ENCODE measurements at places on chromosomes 2 and 18. TPM values are rescaled to one million over a fixed set of nuclear protein-coding genes. Genes with fewer than 3 reads are reported as not detected.

GRCh38 chr2:197170208-197170607 is 140.4 kb downstream of the ANKRD44 start:
- DNase-seq = no peak

DNA sequence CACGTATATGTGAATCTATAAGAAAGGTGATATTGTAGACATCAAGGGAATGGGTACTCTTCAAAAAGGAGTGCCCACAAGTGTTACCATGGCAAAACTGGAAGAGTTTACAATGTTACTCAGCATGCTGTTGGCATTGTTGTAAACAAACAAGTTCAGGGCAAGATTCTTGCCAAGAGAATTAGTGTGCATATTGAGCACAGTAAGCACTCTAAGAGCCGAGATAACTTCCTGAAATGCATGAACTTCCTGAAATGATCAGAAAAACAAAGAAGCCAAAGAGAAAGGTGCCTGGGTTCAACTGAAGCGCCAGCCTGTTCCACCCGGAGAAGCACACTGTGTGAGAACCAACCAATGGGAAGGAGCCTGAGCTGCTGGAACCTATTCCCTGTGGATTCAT is 101.0 kb downstream of the HS6ST1 start:
- no peak for DNase-seq

GRCh38 chr18:51988277-51988676 is 351.7 kb upstream of the DCC start:
- DNase-seq = no peak

- no peak for DNase-seq
Observed at GRCh38 chr2:147223553-147224060, 621.2 kb upstream of the ACVR2A start.

GRCh38 chr2:23485261-23485660 is 100.3 kb downstream of the KLHL29 start:
- DNase-seq = no peak

- DNase-seq = no peak
Observed at GRCh38 chr2:119384971-119385370, 18.2 kb downstream of the DBI start.

DNA sequence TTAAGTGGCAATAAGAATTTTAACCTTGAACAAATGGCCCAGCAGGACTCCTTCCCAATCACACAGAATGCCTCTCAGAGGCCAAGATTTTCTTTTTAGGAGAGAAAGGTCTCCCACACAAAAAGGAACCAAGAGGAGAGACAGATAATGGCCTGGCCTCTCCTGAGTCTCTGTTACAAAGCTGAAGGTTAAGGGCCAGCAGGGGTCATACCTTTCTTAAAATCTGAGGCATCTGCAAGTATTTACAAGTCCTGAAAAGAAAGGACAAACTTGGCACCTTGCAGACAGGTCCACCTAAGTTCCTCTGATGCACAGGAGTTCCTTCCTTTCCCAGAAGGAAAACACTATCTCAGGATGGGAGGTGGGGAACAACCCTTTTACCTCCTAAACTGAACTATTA is 142.3 kb downstream of the TMEM163 start:
- no peak for DNase-seq

- peak; percentile 22 for DNase-seq
Observed at GRCh38 chr2:71299507-71299906, 32.1 kb upstream of the ZNF638 start.

GRCh38 chr2:122469147-122469546 is 713.7 kb downstream of the TSN start:
- DNase-seq = no peak

DNA sequence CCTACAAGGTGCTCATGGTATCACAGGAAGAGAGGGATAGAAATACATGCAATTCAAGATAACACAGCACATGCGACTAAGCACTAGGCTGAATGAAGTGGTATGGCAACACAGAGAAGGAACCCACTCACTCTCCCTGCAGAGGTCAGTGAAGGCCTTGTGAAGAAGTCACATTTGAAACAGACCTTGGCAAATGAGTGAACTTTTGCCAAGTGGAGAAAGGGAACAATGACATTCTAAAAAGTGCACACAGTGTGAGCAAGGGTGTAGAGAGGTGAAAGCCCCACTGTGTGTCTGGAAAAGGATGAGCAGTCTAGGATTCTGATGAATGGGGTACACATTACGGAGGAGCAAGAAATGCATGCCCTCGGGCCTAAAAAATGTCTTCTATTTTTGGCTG is 23.3 kb downstream of the KLF7 start:
- DNase-seq = peak; percentile 52

DNA sequence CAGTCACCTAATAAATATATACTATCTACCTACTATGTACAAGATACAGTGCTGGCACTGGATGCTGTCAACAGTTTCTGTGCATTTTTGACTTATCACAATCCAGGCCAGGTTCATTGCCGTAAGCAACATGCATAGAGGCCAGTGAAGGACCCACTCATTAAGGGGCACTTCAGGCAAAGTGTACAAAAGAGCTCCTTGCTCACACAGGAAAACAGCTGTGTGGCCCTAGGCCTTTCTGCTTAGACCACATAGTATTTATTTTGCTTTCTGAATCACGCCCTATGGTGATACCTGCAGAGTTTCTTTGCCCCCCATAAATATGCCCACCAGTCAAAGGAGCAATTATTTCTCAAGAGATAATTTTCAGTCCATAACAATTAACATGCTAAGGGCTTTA is 39.6 kb upstream of the STAT4 start:
- DNase-seq = no peak

GRCh38 chr2:1798115-1798784 is 53.9 kb upstream of the PXDN start:
- no peak for DNase-seq

DNA sequence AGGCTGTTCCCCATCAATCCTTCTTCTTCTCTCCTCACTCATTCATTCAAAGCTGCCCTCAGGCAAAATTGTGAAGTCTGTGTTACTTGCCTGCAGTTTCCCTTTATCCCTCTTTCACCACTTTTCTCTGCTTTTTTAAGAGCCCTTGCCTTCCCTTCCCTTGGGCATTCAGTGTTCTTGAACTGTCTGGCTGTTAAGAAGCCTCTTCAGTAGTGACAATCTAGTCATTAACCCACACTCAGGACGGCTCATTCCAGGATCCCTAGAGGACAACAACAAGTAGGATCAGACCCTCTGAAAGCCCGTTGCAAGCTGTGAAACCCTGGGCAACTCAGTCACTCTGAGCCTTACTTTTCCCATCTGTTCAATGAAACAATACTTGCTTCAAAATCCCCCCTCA is 615.7 kb downstream of the EPHA4 start:
- no peak for DNase-seq

DNA sequence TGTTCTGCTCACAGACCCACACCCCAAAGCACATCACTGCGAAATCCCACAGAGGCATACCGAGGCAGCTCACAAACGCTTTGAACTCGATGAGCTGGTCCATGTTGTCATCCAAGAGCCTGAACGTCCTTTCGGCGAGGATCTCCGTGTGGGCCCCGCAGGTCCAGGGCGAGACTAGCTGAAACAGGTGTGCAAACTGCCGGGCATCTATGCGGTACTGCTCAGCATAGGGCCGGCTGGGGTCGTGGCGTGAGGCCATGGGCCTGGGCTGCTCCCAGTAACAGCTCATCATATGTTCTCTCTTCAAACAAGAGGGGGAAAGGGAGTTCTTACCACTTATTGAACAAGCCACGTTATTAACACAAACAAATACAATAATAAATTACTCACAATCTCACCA is 20.1 kb downstream of the RPL31 start:
- no peak for DNase-seq

DNA sequence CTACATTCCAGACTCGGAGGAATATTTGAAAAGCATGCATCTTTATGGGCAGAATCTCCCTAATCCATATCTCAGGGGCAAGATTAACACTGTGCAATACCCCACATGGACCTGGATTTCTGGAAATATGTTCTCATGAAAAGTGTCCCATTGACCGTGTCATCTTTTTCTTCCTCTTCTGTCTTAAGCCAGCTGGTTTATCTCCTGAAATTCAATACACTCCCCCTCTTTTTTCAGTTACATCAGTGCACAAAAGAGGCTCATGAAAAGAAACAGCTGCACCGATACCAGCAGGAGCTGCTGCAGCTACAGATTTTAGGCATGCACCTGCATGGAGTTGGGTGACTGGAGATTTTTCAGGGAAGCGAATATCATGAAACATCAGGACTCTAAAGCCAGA is 117.2 kb downstream of the SLC4A3 start:
- no peak for DNase-seq

GRCh38 chr2:230982126-230982525 is 13.8 kb upstream of the SPATA3 start:
- no peak for DNase-seq

GRCh38 chr2:46548521-46549144 is 69.3 kb downstream of the TMEM247 start:
- no peak for DNase-seq

GRCh38 chr2:69490486-69490885 is 53.3 kb upstream of the NFU1 start:
- DNase-seq = no peak

GRCh38 chr18:51039138-51040112 is 9.4 kb downstream of the SMAD4 start:
- DNase-seq = no peak

- no peak for DNase-seq
Observed at GRCh38 chr2:190334479-190335224, 8.7 kb upstream of the INPP1 start.

DNA sequence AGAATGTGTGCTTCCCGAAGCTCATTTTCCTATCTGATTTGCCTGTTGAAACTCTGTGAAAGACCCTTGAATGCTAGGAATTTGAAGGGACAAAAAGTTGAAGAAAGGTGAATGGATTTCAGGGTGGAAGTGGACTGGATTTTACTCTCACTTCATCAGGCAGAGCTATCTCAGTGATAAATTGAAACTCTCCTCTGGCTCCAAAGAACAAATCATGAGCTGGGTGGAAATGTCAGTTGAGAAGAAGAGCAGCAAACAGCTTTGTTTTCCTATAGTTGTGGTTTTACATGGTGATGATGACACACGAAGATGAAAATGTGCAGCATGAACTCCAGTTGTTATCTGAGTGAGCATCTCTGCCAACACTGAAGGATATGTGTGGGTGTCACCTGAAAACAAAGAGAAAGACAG is 34.4 kb downstream of the CD28 start:
- no peak for DNase-seq

- DNase-seq = no peak
Observed at GRCh38 chr2:181907057-181907456, 15.5 kb downstream of the ITPRID2 start.

- no peak for DNase-seq
Observed at GRCh38 chr2:108263401-108263800, 23.6 kb downstream of the SULT1C3 start.

DNA sequence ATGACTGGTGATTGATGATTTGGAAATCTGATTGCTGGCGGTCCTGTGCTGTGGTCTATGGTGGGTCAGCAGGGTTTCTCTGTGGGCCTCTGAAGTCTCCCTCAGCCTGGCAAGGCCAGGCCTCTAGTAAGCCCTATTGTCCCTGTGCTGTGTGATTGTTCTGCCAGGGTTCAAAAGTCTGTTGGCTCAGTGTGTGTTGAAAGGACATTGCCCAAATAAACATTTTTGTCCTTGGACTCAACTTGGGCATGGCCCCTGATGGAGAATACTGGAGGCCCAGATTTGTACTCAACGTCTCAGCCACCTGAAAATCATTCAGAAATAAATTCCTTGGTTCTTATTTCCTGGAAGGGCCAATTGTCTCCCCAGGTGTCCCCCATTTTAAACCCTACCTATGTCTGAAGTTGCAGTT is 74.4 kb downstream of the MAP4K4 start:
- DNase-seq = no peak

- no peak for DNase-seq
Observed at GRCh38 chr2:8416849-8417832, 264.7 kb upstream of the ID2 start.

DNA sequence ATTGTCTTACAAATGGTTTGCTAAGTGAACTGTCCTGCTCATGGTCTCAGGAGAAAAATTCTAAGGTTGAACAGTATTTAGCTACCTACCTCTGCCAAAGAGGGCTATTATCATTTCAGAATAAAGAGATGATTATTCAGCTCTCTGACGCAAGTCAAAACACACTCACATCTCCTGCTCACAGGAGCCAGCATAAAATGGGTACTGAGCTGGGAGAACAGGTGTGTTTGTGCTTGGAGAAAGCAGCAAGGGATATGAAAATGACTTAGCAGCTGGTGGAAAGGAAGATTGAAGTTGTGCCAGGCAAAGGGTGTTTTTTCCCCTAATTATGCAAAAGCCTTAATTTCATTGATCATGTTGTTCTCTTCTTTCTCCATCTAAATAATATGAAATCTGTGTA is 47.3 kb upstream of the TANK start:
- no peak for DNase-seq

GRCh38 chr18:79801217-79801616 is 3.5 kb downstream of the KCNG2 start:
- no peak for DNase-seq

DNA sequence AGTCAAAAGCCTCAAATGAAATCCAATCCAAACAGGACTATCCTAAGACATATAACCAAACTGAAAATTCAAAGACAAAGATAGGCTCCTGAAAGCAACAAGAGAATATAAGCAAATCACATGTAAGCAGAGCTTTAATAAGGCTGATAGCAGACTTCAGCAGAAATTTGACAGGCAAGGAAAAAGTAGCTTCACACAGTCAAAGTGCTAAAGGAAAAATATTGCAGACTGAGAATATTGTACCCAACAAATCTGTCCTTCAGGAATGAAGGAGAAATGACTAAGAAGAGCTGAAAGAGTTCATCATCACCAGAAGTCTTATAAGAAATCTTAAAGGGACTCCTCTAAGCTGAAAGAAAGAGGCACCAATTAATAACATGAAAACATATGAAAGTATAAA is 150.0 kb downstream of the EVA1A start:
- DNase-seq = no peak

DNA sequence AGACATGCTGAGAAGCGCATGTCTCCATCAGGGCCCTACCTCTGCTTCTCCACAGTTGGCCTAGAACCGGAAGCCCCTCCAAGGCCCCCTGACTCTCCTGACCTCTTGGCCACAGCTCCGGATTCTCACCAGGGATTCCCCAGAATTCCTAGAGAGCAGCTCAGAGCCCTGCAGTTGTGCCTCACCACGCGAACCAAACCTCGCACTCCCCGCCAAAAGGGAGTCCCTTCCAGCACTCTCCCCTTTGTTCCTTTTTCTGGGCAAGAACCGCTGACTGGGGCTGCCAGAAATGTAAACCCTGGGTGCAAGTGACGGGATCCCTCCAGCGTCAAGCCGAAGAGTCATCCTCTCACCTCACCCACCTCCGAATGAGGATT is 36.7 kb downstream of the AFF3 start:
- DNase-seq = peak; percentile 21

DNAH6 gene
- under 0.01 TPM for total RNA-seq

MEIS1 gene
- total RNA-seq = 0.25 TPM

SNX17 gene
- total RNA-seq = 157 TPM

ARHGAP28 gene
- 0.61 TPM for total RNA-seq

PMAIP1 gene
- 0.27 TPM for total RNA-seq

ATP8B1 gene
- total RNA-seq = not detected

SRD5A2 gene
- total RNA-seq = not detected

UGT1A5 gene
- total RNA-seq = not detected

TMEFF2 gene
- total RNA-seq = not detected

CCDC85A gene
- total RNA-seq = 0.80 TPM

IL36B gene
- not detected for total RNA-seq

GRP gene
- not detected for total RNA-seq

GAL3ST2 gene
- total RNA-seq = not detected

CHRND gene
- total RNA-seq = not detected
